ENCODE measurements at places on chromosomes 1 and 21. TPM values are rescaled to one million over a fixed set of nuclear protein-coding genes. Genes with fewer than 3 reads are reported as not detected.
A peak's percentile ranks its signal among the peaks of the same experiment; 100 is the strongest.

- no peak for DNase-seq
Measured at GRCh38 chr1:221760911-221761310, 19.0 kb upstream of the DUSP10 start.

SLC19A2 gene
- 5.2 TPM for total RNA-seq

DNA sequence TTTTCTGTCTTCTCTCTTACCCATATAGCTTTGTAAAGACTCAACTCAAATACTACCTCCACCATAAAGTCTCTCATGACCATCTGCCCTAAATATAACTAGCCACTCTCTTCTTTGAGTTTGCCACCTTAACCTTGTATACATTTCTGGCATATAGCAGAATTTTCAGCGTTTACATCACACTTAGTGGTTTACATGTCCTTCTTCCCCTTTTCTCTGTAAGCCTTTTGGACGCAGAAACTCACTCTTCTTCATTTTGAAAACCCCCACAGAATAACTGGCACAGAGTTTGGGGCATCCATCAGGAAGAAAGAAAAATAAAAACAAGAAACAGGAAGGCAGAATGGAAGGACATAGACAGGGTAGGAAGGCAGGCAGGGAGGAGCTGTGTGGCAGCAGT, 131.8 kb upstream of the DUSP10 start:
- no peak for DNase-seq

GRCh38 chr1:8902765-8903164, 24.3 kb upstream of the ENO1 start:
- peak; percentile 34 for DNase-seq

DNA sequence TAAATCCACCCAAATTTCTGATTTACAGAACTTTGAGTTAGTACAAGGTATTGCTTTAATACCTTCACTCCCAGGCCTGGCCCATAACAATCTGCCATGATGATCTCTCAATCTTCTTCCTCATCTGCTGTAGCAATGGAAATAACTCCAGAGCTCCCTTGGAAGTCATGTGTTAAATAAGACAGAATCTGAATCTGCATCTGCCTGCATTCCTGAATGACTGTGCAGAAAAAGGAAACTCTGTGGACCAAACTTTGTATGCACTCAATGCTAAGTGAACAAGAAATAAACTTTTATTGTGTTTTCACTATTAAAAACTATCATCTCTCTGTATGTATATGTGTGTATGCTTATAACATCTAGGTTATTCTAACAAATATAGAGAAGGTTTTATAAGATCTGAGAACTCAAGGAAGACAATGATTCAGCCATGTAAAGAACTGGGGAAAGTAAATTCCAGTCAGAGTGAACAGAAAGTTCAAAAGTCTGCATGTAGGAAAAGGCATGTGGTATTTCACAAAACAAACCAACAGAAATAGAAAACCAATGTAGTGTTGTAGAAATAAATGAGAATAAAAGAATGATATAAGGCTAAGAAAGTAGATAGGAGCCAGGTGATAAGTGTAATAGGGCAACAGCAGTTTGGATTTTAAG, 390.2 kb downstream of the USH2A start:
- DNase-seq: peak; percentile 48

FTCD gene
- not detected for total RNA-seq

GRCh38 chr1:79005945-79006344, 585 bp downstream of the ADGRL4 start:
- DNase-seq: peak; percentile 31

ADSS2 gene
- total RNA-seq: 14.9 TPM
